ENCODE measurements at places on chromosomes 5 and 9. TPM values are rescaled to one million over a fixed set of nuclear protein-coding genes. Genes with fewer than 3 reads are reported as not detected.

GRCh38 chr5:116068028-116068632, 16.7 kb upstream of the COMMD10 start:
- H3K27ac ChIP-seq: no peak overlapping the region
- no peak for DNase-seq
- H3K27me3 ChIP-seq: peaks cover 19% of the 10 kb centered on the region
- H3K36me3 ChIP-seq: no peaks in the 10 kb centered on the region

GRCh38 chr9:133950629-133951111, 41.5 kb downstream of the VAV2 start:
- no peak for DNase-seq
- no peaks in the 10 kb centered on the region for H3K36me3 ChIP-seq
- peaks cover 23% of the 10 kb centered on the region for H3K4me1 ChIP-seq
- H3K4me3 ChIP-seq: no peak overlapping the region
- no peaks in the 10 kb centered on the region for H3K27me3 ChIP-seq

DNA sequence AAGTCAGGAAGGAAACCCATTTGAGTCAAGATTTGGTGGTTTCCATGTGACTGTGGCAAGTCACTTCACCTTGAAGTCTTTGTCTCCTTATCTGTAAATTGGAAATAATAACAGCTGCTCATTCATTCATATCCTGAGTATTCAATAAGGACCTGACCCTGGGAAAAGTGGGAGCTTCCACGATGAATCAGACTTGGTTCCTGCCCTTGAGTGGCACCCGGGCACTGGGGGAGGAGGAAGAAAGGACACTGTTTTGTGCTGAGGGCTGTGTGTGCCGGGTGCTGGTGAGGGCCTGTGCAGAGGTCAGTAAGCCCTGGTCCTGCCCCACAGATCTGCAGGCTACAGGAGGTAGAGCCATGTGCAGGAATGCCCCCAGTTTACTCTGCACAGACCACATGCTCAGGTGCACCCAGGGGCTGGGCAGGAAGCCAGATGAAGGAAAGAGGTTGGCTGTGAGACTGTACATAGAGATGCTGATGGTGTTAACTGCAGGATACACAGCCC, 6.8 kb downstream of the NDST1 start:
- no peak overlapping the region for H3K4me3 ChIP-seq
- H3K36me3 ChIP-seq: peaks cover 11% of the 10 kb centered on the region
- H3K27me3 ChIP-seq: no peaks in the 10 kb centered on the region
- H3K4me1 ChIP-seq: peaks cover 92% of the 10 kb centered on the region
- DNase-seq: no peak

DNA sequence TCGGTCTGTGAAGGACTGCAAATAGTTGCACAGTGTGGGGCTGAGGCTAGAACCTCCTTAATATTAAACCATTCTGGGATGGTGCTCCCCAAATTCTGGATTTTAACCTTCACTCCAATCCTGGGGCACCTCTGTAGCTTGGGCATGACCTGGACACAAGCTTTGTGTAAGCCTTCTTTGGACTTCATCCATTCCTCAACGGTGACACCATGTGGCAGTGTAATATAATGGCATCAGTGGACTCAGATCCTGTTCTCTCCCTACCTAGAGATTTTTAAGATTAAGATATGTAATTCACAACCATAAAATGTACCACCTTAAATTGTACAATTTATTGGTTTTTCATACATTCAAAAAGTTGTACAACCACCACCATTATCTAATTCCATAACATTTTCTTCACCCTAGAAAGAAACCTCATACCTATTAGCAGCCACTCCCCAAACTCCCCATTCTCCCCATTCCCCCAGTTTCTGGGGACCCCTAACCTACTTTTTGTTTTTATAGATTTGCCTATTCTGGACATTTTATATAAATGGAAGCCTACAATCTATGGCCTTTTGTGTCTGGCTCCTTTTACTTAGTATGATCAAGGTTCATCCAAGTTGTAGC, 4.8 kb upstream of the PLGRKT start:
- H3K4me1 ChIP-seq: peaks cover 6% of the 10 kb centered on the region
- no peaks in the 10 kb centered on the region for H3K27me3 ChIP-seq
- no peaks in the 10 kb centered on the region for H3K36me3 ChIP-seq
- no peak overlapping the region for H3K27ac ChIP-seq

DNA sequence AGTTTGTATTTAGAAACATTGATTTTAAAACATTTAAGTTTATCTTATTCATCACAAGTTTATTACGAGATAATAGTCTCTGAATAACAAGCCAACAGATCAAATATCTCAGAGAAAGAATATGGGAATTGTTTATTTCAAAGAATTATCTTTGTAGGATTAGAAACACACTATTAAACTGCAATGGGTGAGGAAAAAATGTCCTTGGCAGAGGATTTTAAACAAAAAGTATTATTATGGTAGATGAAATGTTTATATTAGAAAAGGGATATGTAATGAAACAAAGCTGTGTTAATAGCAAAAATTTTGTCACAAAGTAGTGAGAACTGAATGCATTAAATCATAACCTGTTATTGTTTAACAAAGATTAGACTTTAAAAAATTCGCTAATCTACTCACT, 1382.9 kb upstream of the DMAC1 start:
- H3K27ac ChIP-seq: no peak overlapping the region
- DNase-seq: no peak
- no peaks in the 10 kb centered on the region for H3K27me3 ChIP-seq
- H3K4me1 ChIP-seq: no peaks in the 10 kb centered on the region
- no peaks in the 10 kb centered on the region for H3K36me3 ChIP-seq

DNA sequence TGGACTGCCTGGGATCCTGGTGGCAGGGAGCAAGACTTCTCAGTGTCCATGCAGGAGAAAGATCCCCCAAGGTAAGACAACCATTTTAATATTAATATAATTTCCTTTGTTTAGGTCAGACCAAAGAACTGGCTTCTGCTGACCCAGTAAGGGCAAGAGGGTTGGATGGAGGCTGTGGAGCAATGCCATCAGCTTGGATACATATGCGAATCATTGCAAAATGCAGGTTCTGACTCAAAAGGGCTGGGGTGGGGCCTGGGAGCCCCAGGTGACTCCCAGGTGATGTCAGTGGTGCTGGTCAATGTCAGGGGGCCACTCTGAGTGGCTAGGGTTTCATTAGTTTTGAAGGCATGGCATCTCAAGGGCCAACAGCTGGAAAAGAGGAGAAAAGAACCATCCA, 88.9 kb upstream of the PANK3 start:
- no peaks in the 10 kb centered on the region for H3K36me3 ChIP-seq
- no peak for DNase-seq
- H3K4me3 ChIP-seq: no peak overlapping the region
- no peaks in the 10 kb centered on the region for H3K4me1 ChIP-seq
- H3K27ac ChIP-seq: no peak overlapping the region

DNA sequence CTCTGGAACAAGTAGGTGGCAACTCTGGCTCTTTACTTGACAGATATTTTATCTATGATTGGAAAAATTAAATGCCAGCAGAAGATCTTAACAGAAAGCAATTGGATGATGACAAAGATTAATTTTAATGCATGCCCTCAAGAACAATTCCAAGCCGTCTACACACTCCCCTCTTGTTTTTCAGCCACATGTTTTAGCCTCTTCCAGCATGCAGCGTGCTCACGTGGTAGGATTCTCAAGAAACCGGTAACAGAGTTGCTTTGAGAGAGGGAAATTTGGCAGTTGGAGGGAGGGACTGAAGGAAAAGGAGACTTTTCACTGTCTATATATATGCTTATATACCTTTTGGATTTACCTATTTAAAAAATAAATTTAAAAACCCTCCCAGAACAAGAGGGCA, 48.3 kb upstream of the FANCC start:
- DNase-seq: no peak
- H3K4me1 ChIP-seq: no peaks in the 10 kb centered on the region
- no peak overlapping the region for H3K27ac ChIP-seq
- H3K4me3 ChIP-seq: no peak overlapping the region

The SLC1A3 gene
- total RNA-seq: 43.5 TPM

DNA sequence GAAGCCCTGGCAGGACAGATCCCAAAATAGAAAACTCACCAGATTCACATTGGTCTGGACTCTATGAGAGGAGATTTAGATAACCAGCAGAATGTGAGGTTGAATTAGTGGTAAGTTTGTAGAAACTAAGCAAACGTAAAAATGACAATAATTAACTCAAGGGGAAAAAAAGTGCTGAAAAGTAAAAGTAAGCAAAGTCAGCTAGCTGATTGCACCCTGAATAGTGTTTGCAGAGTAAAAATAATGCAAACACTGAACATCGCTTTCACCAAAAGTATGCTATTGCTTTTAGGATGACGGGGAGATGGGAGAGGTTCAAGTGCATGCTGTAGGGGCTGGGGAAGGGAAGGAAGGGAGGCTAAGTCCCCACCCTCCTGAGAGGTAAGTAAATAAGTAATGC, 92.5 kb upstream of the RARS1 start:
- no peaks in the 10 kb centered on the region for H3K36me3 ChIP-seq
- no peak for DNase-seq
- no peak overlapping the region for H3K27ac ChIP-seq
- H3K4me3 ChIP-seq: no peak overlapping the region

GRCh38 chr5:150106674-150107426, 20.5 kb upstream of the CSF1R start:
- H3K27ac ChIP-seq: no peak overlapping the region
- H3K36me3 ChIP-seq: no peaks in the 10 kb centered on the region
- no peak for DNase-seq
- peaks cover 13% of the 10 kb centered on the region for H3K4me1 ChIP-seq
- H3K4me3 ChIP-seq: no peak overlapping the region
- H3K27me3 ChIP-seq: no peaks in the 10 kb centered on the region

GRCh38 chr9:35746583-35746982, 2.4 kb downstream of the GBA2 start:
- peaks cover 53% of the 10 kb centered on the region for H3K36me3 ChIP-seq
- H3K27me3 ChIP-seq: no peaks in the 10 kb centered on the region
- no peak overlapping the region for H3K27ac ChIP-seq
- H3K4me1 ChIP-seq: peaks cover 42% of the 10 kb centered on the region
- peak overlapping the region; percentile 98 for H3K4me3 ChIP-seq

DNA sequence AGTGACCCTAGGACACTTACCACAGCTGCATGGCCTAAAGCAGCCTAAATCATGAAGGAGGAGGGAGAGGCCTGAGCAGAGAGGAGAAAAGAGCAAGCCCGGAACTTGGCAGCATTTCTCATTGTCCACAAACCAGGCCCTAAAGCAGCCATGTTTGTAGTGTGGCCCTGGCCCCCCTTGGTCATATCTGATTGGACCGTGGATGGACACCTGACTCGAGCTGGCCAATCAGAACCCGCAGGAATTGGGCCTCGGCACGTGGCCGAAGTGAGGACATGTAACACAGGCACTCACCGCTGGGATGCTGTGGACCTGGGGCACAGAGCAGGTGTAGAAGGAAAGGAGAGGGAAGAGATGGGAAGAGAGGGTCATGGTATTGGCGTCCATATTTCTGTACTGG, 56.9 kb downstream of the ASS1 start:
- H3K27me3 ChIP-seq: no peaks in the 10 kb centered on the region
- no peaks in the 10 kb centered on the region for H3K4me1 ChIP-seq
- H3K4me3 ChIP-seq: no peak overlapping the region
- DNase-seq: no peak
- H3K27ac ChIP-seq: no peak overlapping the region
- peaks cover 4% of the 10 kb centered on the region for H3K36me3 ChIP-seq

The WDR38 gene
- total RNA-seq: not detected

GRCh38 chr5:117357886-117358285, 783.3 kb upstream of the SEMA6A start:
- H3K36me3 ChIP-seq: no peaks in the 10 kb centered on the region
- H3K27me3 ChIP-seq: no peaks in the 10 kb centered on the region
- no peak for DNase-seq

The IFNB1 gene
- not detected for total RNA-seq

The NTNG2 gene
- total RNA-seq: 7.6 TPM

DNA sequence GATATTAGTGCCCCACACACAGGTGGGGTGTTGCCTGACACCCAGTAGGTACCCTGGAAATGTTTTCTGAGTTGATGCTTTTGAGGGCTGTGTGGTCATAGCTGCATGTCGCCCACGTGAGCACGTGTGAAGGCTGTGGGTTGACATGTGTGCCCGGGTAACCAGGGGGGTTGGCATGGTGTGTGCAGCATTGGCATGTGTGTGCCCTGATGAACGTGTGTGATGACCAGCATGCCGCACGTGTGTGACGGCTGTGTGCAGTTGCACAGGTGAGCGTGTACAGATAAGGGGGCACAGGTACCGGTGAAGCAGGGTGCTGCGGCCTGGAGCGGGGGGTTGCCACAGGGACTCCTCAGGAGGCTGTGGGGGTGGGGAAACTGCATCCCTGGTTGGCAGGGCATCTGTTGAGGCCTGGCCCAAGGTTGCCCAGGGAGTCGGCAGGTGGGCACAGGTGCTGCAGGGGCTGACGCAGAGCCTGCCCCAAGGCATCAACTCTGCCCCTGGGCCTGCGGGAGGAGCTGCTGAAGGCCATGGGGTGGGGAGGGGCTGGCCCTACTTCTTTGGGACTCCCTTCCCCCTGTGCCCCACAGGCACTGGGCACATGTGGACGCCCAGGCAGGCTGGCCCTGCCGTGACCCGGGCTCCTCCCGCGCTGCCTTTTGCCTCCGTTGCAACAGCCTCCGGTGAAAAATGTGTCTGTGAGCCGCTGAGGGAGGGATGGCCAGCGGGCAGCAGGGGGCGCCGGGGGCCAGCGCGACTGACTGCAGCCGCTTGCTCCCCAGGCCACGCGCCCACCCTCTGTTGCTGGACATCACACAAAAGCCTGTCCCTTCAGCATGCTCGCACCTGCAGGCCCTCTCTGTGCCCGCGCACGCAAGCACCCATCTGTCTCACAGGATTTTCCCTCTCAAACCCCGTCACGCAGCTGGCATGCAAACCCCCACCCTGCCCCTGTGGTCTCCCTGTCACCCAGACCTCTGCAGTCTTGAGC, 2.2 kb downstream of the UNC5A start:
- H3K36me3 ChIP-seq: no peaks in the 10 kb centered on the region
- no peaks in the 10 kb centered on the region for H3K4me1 ChIP-seq
- H3K4me3 ChIP-seq: no peak overlapping the region
- DNase-seq: no peak
- H3K27ac ChIP-seq: no peak overlapping the region
